ENCODE measurements at places on chromosomes 2 and 18.
A peak's percentile ranks its signal among the peaks of the same experiment; 100 is the strongest.

DNA sequence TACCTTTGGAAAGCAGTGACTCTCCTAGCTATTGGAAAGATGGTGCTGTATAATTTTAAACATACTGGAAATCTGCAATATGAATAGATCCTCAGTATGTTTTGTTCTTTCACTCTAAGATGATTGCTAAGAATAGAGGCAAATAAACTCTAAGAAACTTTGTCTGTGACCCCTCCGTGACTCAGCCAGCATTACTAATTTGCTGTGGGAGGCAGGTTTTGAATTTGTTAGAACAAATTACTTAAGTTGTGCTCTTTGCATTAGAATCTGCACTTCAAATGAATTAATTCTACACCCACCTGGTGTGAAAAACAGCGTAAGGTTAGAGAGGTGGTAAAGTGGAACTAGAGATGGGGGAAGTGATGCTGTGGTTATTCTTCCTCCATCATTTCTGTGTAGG lies 142.2 kb downstream of the RAPGEF4 start:
- DNase-seq = no peak

GRCh38 chr2:99571954-99572353 lies 82.1 kb upstream of the REV1 start:
- no peak for DNase-seq

DNA sequence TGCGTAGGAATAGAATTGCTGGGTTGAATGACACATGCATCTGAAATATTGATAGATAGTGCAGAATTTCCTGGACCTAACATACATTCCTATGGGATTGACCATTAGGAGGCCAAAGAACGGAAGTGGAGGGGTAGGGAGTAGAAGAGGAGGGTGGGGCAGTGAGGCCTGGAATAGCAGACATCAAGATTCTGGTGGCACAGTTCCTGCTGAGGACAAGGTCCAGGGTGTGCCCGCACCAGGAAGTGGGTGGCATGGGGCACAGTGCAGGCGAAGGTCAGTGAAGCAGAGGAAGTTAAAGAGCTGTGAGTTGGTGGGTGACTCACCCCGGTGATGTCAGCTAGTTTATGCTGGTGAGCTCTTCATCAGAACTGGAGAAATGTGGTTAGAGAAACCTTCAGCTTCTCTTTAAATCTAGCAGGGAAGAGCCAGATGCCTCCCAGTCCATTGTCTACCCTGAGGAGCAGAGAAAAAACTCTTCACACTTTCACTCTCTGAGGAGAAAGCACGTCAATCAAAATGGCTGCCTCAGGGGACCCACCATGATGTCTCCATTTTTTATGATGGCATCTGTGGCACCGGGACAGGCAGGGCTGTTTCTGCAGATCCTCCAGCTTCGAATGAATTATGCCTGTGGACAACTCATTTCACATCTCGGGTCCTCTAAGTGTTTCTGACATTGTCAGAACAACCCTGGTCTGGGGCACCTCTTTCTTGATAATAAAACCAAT lies 55.9 kb upstream of the CTLA4 start:
- DNase-seq = peak; percentile 90

DNA sequence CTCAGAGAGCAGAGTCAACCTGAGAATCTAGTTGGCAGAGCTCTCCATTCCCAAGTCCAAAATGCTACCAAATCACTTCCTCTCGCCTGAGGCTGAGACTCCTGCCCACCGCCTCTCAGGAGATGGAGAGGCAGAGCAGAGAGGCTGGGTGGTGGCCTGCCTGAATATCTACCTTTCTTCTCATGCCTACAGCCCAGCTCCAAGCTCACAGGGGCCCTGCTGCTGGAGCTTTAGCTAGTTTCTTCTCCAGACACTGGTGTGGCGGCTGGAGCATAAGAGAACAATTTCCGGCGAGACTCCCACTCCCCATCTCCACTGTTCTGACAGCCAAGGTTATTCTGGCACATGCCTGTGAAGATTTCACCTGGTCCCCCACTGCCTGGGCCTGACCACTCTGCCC lies 8.1 kb upstream of the CYP26B1 start:
- no peak for DNase-seq

DNA sequence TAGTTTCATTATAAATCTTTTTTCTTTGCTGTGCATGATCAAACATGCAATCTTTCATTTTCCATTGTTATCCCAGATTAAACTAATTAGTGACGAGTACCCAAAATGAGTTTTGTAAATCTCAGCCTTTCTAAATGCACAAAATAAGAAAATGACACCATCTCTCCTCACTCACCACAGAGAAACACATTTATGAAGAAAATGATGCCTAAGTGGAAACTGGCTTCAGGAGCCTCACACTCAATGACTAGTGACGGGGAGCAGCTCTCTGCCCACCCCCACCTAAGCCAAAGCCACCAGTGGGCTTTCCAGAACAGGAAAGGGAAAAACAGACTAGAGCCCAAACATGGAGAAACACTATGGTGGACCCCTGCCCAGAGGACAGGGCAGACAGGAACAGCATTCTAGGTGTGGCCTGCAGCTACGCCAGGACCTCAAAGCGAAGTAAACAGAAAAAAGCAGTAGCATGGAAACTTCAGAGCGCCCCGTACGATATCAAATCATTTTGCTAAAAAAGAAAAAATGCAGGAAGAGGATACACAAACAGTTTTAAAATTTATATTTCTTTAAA lies 113.5 kb downstream of the RBMS1 start:
- no peak for DNase-seq

GRCh38 chr18:63152096-63152495 lies 167.5 kb downstream of the BCL2 start:
- DNase-seq = no peak

DNA sequence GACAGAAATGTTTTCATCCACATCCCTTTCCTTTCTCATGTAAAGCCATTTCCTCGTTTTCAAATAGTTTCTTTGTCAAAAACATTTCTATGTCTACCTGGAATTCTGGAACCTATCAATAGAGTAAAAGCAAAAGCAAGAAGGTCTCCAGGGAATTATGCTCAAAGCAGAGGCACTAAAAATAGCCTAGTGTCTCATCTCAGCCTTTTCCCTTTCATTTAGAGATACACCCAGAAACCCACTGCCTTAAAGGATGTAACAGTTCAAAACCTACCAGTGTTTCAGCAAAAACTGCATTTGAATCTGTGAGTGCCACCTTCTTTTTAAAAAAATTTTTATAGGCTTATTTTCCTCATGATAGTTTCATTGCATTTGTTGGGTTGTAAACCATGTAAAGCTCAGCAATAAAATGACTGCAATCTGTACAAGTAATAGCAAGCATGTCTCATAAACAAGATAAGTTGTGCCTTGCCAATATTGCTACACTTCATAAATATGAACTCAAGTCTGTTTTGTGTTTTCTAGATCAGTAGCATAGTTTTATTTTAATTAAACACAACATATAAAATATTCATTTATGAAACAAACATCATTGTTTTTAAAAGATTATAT lies 927.3 kb upstream of the ACVR2A start:
- DNase-seq = no peak

GRCh38 chr2:239852272-239852671 lies 172.9 kb downstream of the NDUFA10 start:
- DNase-seq = no peak

Measured in activated CD4-positive, alpha-beta T cell treated with anti-CD3 and anti-CD28 coated beads, Interleukin-2, Interleukin-6, amounts not matched to agents 100 ng/mL and 50 ng/mL, durations not matched to agents 16 hours and 8 hours (primary cell).